ENCODE measurements at places on chromosomes 7 and 10.

DNA sequence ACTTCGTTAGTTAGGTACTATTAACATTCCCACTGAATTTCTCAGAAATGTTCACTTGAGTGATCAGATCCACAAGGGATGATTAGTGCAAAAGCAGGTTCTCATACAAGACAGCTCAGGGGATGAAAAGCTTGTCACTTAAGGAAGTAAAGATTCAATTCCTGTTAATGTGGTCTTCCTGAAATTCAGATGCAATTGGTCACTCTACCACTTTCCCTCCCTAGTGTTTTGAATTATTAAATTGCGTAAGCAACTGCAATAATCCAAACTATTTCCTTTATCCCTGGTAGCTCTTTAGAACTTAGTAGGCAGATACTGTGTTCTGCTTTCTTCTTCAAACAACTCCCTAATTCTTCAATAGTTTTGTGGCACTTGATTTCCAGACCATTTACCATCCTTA lies 121.4 kb downstream of the MAGI2 start:
- no peak for DNase-seq

GRCh38 chr10:4013651-4014121 lies 228.7 kb upstream of the KLF6 start:
- DNase-seq = no peak

- no peak for DNase-seq
Observed at GRCh38 chr7:155373359-155374273, 75.9 kb downstream of the INSIG1 start.

DNA sequence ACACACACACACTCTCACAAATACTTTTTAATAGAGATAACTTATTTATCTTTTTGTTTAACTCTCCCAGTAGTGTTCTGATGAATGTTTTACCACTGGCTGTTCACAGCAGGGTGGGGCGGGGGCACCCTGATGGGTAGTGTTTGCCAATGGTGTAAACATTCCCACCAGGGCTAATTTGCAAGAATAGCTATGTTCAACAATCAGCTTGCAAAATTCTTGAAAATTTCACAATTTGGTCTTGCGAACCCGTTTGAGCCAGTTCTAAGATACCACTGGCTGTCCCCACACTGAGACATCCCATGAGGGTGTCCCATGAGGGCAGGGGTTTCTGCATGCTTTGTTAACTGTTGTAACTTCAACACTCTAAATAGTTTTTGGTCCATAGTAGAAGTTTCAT lies 348.5 kb downstream of the CXCL12 start:
- DNase-seq = no peak

GRCh38 chr7:15166620-15167019 lies 264.1 kb upstream of the DGKB start:
- no peak for DNase-seq

DNA sequence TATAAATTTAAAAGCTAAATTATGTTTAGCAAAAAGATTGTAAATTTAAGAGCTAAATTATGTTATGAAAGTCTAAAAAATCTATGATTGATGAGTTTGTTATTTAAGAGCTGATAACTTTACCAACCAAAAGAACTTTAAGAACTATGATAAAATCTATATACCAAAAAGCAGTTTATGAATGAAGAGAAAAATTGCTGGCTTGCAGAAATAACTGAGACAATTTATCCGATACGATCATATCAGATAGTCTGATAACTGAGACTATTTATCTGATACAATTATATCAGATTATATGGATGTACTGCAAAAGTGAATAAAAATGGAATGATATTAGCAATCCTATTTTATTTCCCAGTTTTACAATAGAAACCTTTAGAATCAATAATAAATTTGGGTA lies 50.2 kb downstream of the IQUB start:
- no peak for DNase-seq

GRCh38 chr7:153392726-153393125 lies 633.2 kb downstream of the ACTR3B start:
- DNase-seq = no peak

GRCh38 chr7:16409777-16410176 lies 11.6 kb downstream of the CRPPA start:
- DNase-seq = no peak

DNA sequence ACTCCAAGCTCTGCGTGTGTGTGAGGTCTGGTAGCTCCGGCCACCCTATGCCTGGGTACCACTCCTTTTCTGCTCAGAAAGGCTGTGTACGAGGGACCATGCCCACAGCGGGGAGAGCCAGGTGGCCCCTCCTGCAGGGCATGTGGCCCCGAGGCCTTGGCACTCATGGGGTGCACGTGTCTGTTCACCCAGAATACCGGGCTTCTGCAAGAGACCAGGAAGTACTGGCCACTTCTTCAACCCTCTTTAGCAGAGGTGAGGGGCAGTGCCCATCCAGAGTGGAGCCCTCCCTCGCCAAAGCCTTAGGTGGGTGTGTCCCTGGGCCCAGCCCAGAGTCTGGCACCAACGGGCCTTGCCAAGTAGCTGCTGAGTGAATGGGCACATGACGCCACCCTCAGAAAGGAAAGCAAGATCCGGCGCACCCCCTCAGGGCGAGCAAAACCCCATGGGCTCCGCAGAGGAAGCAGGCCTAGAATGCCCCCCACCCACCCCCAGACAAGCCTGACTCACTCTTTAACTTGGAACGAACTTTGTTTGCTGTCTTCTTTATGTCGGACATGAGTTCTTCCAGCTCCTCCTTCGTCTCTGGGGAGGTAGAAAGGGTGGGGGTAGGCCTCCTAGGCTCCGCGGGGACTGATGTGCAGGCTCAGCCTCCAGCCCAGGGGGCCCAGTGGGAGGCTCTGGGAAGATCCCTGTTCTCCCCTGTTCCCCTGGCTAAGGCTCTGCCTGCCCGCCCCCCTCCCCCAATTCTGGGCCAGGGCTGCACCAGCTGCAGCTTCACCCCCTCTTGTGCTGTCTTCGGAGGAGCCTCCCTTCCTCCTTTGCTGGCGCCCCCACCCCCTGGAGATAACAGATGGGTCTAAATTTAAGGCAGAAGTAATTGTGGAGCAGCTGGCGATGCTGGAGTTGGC lies 14.6 kb downstream of the STX1A start:
- no peak for DNase-seq

GRCh38 chr7:23334482-23335056 lies 35.4 kb downstream of the MALSU1 start:
- no peak for DNase-seq

DNA sequence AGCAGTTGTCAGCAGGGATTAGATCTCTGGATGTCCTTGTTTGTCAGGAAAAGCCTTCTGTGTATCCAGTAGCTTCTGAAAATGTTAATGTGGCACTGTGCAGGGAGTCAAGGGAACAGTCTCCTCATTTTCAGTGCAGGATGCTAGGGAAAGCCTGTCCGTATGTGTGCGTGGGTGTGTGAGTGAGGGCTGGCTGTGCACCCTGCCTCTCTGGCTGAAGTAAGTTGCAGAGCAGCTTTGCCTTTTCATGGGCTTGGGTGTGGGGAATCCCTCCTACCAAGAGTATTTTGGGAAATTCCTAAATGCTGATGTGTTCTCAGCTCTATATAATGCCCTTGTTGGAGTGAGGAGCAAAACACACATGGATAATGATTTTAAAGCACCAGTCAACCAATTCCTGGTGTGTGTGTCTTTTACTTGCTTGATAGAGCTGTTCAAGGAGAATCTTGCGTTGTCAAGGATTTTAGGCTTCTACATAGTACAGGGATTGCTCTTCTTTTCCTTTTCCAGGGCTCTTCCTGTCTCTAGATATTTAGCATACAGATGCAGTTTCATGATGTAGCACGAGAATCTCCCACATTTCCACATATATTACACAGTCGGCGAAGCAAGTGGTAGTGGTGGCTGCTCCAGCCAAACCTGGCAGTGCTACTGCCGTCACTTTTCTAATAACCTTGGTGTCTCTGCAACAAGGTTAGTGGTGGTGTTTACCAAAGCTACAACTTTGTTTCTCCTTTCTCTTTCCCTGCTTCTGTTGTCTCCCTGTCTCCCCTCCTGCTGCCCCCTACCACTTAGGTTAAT lies 92.8 kb downstream of the MCU start:
- no peak for DNase-seq

DNA sequence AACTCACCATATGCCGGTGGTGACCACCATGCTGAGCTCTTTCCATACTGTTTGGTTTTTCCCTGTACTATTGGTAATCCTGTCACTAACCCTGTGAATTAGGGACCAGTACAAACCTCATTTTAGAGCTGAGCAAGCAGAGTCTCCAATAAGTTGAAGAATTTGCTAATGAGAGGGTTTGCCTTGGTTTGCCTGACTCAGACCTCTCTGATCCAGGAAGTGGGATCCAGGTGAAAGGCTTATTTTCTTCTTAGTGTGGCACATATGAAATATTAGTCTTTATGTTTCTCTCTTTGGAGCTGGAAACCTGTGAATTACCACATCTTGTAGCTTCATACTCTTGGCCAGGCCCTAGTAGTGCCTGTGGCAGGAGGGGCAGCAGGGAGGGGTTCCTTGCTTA lies 114.1 kb upstream of the IGFBP3 start:
- DNase-seq = no peak

All from nucleus accumbens (tissue), 56 donors.